ENCODE measurements at places on chromosomes 1 and 21.
A peak's percentile ranks its signal among the peaks of the same experiment; 100 is the strongest.

GRCh38 chr1:2204415-2205190, 10.0 kb upstream of the FAAP20 start:
- H3K27me3 ChIP-seq = no peaks in the 10 kb centered on the region
- peak overlapping the region; percentile 52 for H3K4me3 ChIP-seq
- no peak for DNase-seq
- H3K27ac ChIP-seq = no peak overlapping the region

DNA sequence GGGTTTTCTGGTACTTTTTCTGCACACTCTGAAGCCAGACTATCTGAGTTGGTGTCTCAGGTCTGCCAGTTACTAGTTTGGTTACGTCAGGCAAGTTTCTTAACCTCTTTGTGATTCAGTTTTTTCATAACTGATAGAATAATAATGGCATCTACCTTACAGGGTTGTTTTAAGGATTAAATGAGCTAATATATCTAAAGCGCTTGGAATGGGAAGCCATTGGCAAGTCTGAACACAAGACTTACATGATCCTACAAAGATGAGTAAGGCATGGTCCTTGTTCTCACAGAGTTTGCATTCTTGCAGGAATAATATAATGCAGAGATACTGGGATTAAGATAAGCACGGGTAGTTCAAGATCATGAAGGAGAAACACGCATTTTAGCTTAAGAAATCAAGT, 9.2 kb upstream of the DENND2D start:
- DNase-seq = no peak
- no peaks in the 10 kb centered on the region for H3K27me3 ChIP-seq
- H3K27ac ChIP-seq = peak overlapping the region; percentile 49
- H3K4me3 ChIP-seq = no peak overlapping the region
- no peaks in the 10 kb centered on the region for H3K36me3 ChIP-seq

GRCh38 chr21:37860416-37860815, 55.8 kb downstream of the KCNJ6 start:
- H3K4me3 ChIP-seq = no peak overlapping the region
- H3K4me1 ChIP-seq = no peaks in the 10 kb centered on the region
- DNase-seq = no peak
- H3K36me3 ChIP-seq = no peaks in the 10 kb centered on the region
- no peak overlapping the region for H3K27ac ChIP-seq
- no peaks in the 10 kb centered on the region for H3K27me3 ChIP-seq

- no peak for DNase-seq
- H3K27ac ChIP-seq = no peak overlapping the region
- no peaks in the 10 kb centered on the region for H3K27me3 ChIP-seq
- no peak overlapping the region for H3K4me3 ChIP-seq
- H3K4me1 ChIP-seq = no peaks in the 10 kb centered on the region
- no peaks in the 10 kb centered on the region for H3K36me3 ChIP-seq
Measured at GRCh38 chr1:119027759-119028158, 39.6 kb upstream of the TBX15 start.

DNA sequence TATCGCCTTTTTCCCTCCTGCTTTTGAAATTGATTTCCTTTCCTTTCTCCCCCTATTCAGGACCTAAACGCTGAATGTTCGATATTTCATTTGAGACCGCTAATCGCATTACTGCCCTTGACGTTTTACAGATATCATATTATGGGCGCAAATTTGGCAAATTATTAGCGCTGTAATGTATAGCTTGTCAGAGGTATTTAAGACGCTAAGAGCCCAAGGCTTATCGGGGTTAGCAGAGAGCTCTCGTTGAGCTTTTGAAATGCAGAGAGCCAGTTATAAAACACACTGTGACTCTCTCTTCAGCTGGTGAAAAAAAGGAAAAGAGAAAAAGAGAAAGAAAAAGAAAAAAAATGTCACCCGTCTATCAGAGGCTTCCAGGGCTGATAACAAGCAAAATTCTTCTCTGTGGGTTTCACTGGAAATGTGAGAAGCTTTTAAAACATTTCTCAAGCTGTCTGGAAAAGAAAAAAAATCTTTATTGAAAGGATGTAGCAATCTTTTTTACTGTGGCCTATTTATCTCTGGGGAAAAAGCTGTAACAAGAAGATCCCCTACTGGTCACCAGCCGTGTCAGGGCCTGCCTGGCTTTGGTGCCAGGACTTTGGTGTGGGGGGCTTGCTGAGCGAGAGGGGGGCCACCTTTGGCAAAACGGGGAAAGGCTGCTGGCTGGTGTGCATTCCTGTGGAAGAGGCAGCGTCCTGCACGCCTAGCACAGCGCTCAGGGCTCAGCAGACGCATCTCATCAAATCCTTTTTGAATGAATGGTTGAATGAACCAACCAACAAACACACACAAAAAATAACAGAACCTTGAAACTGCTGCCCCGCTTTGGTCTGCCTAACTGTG, 119.8 kb downstream of the RNF220 start:
- DNase-seq = no peak
- H3K4me1 ChIP-seq = no peaks in the 10 kb centered on the region
- H3K27me3 ChIP-seq = peaks cover 17% of the 10 kb centered on the region
- H3K4me3 ChIP-seq = no peak overlapping the region
- H3K36me3 ChIP-seq = no peaks in the 10 kb centered on the region
- no peak overlapping the region for H3K27ac ChIP-seq

- DNase-seq = no peak
- H3K4me1 ChIP-seq = no peaks in the 10 kb centered on the region
- H3K36me3 ChIP-seq = no peaks in the 10 kb centered on the region
- no peak overlapping the region for H3K27ac ChIP-seq
Measured at GRCh38 chr1:210684466-210685294, 356.0 kb downstream of the HHAT start.

DNA sequence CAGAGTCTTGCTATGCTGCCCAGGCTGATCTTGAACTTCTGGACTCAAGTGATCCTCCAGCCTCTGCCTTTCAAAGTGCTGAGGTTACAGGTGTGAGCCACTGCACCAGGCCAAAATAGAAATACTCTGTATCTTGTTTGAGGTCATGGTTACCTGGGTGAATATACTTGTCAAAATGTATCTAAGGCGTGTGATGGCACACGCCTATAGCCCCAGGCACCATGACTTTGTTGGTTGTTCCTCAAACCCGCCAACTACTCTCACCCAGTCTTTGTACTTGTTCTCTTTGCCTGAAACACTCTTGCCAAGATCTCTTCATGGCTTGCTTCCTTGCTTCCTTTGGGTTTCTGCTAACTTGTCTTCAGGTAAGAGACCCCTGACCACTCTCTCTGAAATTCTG, 38.0 kb upstream of the RGS5 start:
- H3K4me1 ChIP-seq = no peaks in the 10 kb centered on the region
- H3K27ac ChIP-seq = no peak overlapping the region
- H3K27me3 ChIP-seq = no peaks in the 10 kb centered on the region
- no peak for DNase-seq
- no peaks in the 10 kb centered on the region for H3K36me3 ChIP-seq

DNA sequence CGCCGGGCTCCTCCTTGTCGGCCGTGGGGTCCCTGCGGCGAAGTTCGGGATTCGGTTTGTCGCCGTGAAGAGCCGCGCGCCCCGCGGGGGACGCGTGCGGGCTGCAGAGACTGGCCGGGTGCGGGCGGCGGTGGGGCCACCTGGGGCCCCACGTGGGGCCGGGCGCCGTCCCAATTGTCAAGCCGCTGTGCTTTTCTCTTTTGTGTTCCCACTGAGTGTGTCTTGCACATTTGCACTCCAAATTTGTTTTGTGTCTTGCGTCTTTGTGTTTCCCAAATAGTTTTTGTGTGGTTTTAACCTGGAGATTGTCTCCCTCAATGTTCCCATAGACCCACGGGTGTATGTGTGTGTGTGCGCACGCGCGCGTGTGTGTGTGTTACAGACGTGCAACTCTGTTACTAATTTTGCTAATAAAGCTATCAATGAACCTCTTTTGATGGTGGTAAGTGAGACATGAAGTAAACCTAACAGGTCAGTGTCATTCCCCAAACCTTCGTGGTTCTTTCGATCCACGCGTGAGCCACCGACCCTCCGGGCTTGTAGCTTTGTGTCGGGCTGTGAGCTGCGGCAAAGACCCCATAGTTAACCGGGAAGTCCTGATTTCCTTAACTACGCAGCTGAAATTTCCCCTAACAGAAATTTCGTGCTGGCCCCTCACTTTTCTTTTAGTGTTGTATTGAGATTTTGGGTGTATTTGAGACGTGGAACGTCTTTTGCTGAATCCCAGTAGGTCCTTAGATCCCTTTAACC, 708 bp downstream of the PRDM2 start:
- DNase-seq = no peak
- H3K4me1 ChIP-seq = peaks cover 22% of the 10 kb centered on the region
- no peaks in the 10 kb centered on the region for H3K27me3 ChIP-seq
- H3K27ac ChIP-seq = peak overlapping the region; percentile 49

GRCh38 chr1:155527677-155528076, 34.9 kb downstream of the ASH1L start:
- H3K27me3 ChIP-seq = no peaks in the 10 kb centered on the region
- no peak for DNase-seq
- no peak overlapping the region for H3K27ac ChIP-seq
- H3K4me1 ChIP-seq = peaks cover 18% of the 10 kb centered on the region

DNA sequence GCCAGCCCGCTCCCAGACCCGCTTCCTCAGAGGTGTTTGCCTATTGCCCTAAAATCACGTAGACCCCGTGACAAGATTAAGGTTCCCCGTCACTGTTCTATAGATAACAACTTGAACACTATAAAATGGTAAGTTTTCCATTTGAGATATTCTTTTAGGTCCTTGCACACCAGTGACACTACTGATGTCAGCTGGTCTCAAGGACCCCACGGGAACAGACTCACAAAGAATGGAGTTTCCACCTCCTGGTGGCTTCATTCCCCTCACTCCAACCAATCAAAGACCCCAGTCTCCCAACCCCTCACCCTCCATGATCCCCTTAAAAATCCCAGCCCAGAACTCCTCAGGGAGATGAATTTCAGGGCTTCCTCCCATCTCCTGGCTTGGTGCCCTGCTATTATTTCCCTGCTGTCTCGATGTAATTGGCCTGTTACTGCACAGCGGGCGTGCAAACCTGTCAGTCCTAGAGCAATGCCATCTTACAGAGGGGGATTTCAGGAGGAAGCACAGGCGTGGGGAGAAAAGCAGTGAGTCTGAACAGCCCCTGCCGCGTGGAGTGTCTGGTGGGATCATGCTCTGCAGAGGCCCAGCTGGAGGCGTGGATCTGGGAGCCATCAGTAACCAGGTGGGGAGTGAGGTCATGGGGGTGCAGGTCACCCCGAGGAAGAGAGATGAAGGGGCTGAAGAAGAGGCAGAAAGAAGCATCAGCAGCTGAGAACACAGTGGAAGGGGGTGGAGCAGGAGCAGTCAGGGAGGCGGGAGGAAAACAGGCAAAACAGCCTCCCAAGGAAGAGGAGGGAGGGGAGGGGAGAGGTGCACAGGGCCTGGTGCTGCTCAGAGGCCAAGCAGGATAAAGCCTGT, 35.1 kb upstream of the LBR start:
- H3K27me3 ChIP-seq = no peaks in the 10 kb centered on the region
- H3K27ac ChIP-seq = no peak overlapping the region
- no peak overlapping the region for H3K4me3 ChIP-seq
- H3K4me1 ChIP-seq = peaks cover 44% of the 10 kb centered on the region
- H3K36me3 ChIP-seq = no peaks in the 10 kb centered on the region

DNA sequence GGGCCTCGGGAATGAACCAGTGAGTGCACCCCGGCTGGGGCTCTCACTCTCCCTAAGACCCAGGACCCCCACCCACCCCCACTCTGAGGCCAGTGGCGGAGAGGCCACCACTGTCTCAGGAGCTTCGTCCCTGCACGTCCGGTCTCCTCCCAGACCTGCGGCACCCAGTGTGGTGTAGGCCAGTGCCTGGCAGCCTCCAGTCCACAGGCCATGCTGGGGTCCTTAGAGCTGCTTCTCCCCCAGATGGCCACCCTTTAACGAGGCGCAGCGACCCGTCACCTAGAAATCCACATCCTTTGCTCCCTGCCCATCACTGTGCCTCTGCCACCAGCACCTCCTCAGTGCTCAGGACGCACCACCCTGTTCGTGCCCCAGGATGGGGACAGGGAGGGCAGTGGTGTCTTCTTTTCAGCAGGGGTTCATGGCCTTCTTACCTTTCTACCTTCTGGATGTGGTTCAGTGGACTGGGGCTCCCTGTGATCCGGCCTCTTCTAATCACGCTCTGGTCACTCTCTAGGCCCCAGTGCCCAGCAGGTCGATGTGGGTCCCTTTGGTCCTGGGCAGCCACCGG, 131.9 kb upstream of the ARHGEF16 start:
- no peaks in the 10 kb centered on the region for H3K36me3 ChIP-seq
- no peak for DNase-seq
- no peak overlapping the region for H3K4me3 ChIP-seq
- no peaks in the 10 kb centered on the region for H3K27me3 ChIP-seq
- H3K4me1 ChIP-seq = no peaks in the 10 kb centered on the region

- H3K4me3 ChIP-seq = no peak overlapping the region
- no peaks in the 10 kb centered on the region for H3K27me3 ChIP-seq
- no peak overlapping the region for H3K27ac ChIP-seq
- DNase-seq = no peak
- no peaks in the 10 kb centered on the region for H3K36me3 ChIP-seq
- H3K4me1 ChIP-seq = no peaks in the 10 kb centered on the region
Measured at GRCh38 chr21:14826630-14827029, 238.2 kb downstream of the NRIP1 start.

DNA sequence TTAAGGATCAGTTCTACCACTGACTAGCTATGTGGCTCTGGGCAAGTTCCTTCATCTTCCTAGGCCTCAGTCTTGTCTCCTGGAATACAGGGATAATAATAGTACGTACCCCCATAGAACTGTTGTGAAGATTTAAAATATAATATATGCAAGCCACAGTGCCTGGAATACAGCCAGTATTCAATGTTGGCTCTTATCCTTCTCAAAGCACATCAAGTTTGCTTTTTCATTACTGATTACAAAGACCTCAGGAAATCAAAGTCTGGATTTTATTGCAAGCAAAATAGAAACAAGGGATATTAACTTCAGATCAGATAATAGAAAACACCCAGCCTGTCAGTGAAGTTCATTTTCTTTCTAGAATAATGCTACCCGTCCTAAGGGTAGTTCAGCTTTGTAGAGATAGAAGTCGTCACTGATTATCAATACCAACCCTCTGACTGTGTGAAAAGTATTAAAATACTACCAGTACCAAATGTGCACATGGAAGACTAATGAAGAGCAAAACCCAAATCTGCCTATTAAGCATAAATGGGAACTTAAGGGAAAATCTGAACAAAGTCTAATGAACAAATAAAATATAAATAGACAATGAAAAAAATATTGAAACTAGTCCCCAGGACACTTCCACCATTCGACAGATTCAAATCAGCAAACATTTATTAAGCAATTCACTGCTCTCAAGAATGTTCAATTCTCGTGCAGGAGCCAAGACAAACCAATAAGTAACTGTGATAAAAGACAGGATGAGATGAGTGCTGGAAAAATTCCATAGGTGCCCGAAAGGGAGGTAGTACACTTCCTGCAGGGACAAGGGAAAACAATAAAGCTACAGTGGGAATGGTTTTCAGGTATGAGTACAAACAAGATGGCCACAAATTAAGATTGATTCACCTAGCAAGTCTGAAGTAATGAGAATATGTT, 206.2 kb downstream of the SMYD3 start:
- H3K27ac ChIP-seq = no peak overlapping the region
- H3K4me3 ChIP-seq = no peak overlapping the region
- no peak for DNase-seq
- H3K4me1 ChIP-seq = no peaks in the 10 kb centered on the region
- H3K36me3 ChIP-seq = no peaks in the 10 kb centered on the region

GRCh38 chr1:2546515-2547209, 9.5 kb upstream of the TNFRSF14 start:
- H3K27ac ChIP-seq = peak overlapping the region; percentile 94
- peak; percentile 95 for DNase-seq
- peaks cover 48% of the 10 kb centered on the region for H3K4me1 ChIP-seq

- no peak for DNase-seq
- no peaks in the 10 kb centered on the region for H3K27me3 ChIP-seq
- H3K27ac ChIP-seq = no peak overlapping the region
- no peaks in the 10 kb centered on the region for H3K4me1 ChIP-seq
- H3K36me3 ChIP-seq = peaks cover 22% of the 10 kb centered on the region
Measured at GRCh38 chr1:24910751-24911650, 19.1 kb downstream of the RUNX3 start.
